Right ventricle myocardium inferior (tissue), 1 donor: ENCODE measurements at places on chromosomes 3 and 15.

DNA sequence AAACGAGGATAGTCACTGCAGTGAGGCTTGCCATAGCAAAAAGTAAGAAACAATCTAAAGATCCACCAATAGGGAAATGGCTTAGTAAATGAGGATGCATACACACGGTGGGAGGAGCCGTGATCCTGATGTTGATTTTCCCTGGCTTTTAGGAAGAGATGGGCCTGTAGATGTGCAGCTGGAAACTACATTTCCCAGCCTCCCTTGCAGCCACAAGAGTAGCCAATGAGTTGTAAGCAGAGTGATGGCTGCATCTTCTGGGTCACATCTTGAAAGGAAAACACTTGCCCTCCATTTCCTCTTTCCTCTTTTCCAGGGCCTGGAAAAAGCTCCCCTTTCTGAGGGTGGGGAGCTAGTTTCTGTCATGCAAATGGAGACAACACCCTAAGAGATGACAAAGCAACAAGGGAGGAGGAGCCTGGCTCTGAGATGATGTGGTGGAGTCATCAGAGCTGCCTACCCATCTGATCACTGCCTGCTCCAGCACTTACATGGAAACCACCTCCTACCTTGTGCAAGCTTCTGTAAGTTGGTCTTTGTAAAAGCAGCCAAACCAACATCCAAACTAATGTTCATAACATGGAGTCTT is 139.1 kb downstream of the TLE3 start:
- DNase-seq = no peak

DNA sequence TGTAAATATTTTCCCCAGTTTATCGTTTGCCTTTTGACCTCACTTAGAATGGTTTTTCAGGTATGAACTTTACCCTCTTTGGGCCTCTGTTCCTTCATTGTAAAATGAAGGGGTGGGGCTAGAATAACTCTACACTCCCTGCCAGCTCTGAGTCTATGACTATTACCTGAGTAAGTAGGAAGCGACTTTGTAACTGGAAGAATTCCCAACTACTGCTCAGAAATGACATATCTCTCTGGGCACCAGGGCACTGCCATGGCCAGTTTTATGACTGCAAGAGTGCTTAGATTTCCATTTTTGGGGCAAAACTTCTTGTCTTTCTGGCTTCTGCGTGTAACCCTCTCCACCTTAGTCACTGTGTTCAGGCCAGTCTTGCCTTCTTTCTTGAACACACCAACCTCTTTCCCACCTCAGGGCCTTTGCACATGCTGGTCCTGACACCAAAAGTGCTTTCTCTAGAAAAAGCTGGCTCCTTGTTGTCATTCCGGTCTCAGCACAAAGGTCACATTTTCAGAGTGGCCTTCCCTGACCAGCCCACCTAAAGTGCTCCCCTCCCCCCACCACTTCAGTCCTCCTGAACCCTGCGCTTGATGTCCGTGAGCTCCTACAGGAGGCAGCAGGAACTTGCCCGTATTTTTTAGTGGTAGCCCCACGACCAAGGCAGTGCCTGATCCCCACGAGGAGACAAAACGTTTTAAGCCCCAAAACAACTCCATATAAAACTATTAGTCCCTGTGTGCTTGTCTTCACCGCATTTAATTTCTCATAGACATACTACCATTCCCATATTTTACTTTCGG is 25.6 kb downstream of the CDCP1 start:
- no peak for DNase-seq

GRCh38 chr3:115693868-115694267 is 70.6 kb downstream of the GAP43 start:
- no peak for DNase-seq

DNA sequence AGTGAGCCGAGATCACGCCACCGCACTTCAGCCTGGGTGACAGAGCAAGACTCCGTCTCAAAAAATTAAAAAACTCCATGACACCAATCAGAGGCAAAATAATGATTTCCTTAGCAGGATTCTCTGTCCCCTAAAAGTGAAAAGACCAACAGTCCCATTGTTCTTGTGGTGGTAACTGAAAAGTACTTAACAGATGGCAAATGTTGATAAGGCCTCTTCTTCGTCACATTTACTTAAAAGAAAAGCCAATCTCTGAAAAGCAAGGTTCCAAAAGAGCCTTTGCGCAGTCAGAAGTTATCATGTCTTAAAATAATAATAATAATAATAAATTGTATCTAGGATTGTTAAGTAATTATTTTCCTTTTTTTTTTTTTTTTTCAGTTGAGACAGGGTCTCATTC is 56.0 kb upstream of the TASOR start:
- no peak for DNase-seq

GRCh38 chr3:136957751-136958288 is at the start of gene IL20RB:
Gene IL20RB, plus strand, starts transcription at chr3:136957983. Its CDS starts 131 bp downstream, at chr3:136958114.
- DNase-seq = no peak

GRCh38 chr15:71248386-71248785 is 133.1 kb downstream of the THSD4 start:
- DNase-seq = no peak

DNA sequence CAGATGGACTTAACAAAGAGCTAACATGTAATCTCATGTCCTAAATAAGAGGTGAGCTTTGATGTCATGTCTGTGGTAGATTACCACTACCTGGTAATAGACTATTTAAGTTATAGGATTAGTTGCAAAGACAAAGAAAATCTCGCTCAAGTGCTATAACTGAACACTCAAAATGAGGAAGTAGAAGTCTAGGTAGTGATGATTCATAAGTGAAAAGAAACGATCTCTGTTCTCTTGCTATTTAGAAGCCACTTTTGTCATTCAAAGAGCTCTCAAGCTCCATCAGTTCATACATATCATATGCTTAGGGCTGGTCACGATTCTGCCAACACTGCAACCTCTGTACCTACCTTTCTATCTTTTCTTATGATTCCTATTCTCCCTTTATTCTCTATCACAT is 110.9 kb downstream of the EDEM1 start:
- no peak for DNase-seq

DNA sequence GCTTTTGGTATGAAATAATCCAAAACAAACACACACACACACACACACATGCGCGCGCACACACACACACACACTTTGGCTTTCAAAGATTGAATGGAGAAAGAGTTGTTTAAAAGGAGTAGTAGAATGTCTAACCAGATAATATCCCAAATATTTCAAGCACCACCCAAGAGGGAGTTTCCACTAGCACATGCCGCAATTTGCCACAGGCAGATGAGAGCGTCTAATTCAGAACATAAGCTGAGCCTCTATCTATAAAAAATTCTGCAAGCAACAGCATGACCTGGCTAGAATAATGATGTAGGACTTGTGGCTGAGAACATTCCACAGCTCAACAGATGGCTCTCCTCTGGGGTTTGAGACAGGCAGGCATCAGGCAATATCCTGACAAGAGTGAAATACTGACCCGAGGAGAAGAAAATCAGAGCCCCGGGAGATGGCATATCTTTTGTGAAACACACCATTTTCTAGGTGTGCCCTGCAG is 302.5 kb upstream of the GADL1 start:
- DNase-seq = peak; percentile 77

GRCh38 chr15:81666839-81667238 is 292.8 kb upstream of the TMC3 start:
- no peak for DNase-seq

DNA sequence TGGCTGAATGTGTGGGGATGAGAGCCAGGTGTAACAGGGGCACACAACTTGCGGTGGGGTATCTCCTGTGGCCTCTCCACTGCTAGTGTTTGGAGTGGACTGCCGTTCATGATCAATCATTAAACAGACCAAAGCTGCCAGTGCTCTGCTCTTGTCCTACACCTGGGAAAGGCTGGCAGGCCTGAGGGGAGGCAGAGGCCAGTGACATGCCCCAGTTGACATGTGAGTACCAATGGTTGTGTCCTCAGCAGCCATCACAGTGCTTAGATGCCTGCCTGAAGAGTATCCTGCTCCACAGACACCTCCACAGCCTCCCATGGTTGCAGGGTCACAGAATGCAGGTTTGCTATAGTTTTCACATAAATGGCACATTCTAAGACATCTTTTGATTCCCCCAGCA is 348.4 kb downstream of the EPHB1 start:
- no peak for DNase-seq

DNA sequence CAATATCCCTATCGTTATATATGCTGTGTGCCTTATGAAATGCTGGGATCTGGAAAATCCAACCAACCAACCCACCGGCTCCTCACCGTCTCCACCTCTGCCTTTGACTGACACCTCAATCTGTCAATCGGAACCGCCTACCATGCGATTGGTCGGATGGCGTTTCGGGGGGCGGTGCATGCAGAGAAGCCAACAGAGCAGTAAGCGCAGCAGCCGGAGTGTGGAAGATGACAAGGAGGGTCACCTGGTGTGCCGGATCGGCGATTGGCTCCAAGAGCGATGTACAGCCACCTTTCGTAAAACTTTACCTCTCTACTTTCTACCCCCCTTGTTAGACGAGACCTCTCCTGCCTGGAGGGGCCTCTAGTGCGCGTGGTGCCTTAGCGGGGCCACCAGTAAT is 6.3 kb downstream of the CLK3 start:
- DNase-seq = no peak

- no peak for DNase-seq
Measured at GRCh38 chr3:134709561-134710312, 58.9 kb upstream of the KY start.

DNA sequence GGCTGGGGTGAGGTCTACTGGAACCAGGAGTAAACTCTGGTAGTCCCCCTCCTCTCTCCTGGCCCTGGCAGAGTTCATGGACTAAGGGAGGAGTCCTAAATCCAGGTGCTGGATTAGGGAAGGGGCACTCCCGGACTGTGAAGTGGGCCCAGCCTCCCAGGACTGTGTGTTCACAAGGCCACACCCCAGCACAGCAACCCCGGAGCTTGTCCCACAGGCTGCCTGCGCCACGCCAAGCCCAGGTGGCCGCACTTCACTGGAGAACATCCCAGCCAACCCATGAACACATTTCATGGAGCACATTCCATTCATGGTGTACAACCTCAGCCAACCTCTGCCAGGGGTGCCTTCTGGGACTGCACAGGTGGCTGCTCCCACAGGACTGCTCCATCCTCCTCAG is 8.2 kb downstream of the ARPIN start:
- DNase-seq = no peak

- no peak for DNase-seq
Measured at GRCh38 chr3:134666466-134666865, 15.6 kb upstream of the KY start.

DNA sequence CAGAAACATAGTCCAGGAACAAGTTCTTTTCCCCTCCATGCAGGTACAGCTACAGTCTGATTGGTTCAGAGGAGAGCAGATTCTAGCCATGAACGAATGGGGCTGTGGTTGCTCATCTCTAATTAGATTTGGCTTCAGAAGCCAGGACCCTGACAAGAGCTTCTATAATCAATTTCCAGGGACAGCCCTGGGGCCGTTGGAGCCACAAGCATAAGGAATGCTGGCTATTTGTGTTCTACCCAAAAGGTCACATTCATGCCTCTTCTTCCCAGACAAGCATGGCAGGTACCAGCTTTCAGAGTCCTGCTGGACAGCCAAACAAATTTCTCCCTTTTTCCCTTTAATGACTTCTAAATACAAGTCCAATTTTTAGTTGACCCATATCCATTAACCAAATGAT is 215.5 kb upstream of the LRTM1 start:
- DNase-seq = no peak

DNA sequence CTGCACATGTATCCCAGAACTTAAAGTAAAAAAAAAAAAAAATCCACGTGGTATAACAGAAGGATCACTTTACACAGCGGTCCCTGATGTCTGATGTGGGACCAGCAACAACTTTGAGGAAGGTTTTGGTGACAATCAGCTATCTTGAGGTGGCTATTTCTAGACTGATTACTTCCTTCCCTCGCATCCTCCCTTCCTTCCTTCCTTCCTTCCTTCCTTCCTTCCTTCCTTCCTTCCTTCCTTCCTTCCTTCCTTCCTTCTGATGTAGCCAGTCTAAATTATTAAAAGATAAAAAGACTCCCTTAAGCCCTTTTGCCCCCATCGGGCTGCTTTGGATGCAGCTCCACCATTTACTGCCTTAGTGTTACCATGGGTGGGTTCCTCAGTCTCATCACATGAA is 14.9 kb downstream of the SORD start:
- no peak for DNase-seq

GRCh38 chr3:107959550-107960154 is 131.2 kb downstream of the CD47 start:
- DNase-seq = no peak

DNA sequence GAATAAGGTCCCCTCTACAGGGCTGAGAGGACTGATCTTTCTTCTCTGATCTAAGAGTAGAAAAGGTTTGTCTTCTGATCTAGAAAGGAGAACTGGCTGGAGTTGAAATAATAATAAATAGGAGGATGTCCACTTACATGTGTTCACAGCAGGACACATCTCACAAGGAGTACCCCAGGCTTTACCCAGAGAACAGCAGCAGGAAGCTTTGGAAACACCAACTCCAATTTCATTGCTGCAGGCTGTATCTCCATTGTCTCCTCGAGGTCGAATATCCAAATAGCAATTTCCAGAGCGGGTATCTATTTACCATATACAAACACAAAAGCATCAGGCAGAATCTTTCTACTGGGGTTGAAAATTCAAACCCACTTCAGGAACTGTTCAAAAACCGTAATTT is 136.6 kb downstream of the DUT start:
- DNase-seq = no peak

DNA sequence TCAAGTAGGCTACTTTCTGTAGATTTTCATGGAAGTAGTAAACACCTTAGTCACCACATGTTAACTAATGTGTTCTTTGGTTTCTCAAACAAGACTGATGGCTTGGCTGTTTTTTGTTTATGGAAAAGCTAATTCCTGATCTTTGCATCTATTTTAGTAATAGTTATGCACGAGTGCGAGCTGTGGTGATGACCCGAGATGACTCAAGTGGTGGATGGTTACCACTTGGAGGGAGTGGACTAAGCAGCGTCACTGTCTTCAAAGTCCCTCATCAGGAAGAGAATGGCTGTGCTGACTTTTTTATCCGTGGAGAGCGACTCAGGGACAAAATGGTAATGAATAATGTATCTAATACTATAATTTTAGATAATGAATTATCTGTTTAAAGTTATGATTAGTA is 46.6 kb downstream of the SPRED1 start:
- no peak for DNase-seq

GRCh38 chr3:101722394-101723173 is 1.8 kb upstream of the CEP97 start:
- DNase-seq = no peak

GRCh38 chr3:116517308-116517707 is 72.0 kb upstream of the LSAMP start:
- no peak for DNase-seq

DNA sequence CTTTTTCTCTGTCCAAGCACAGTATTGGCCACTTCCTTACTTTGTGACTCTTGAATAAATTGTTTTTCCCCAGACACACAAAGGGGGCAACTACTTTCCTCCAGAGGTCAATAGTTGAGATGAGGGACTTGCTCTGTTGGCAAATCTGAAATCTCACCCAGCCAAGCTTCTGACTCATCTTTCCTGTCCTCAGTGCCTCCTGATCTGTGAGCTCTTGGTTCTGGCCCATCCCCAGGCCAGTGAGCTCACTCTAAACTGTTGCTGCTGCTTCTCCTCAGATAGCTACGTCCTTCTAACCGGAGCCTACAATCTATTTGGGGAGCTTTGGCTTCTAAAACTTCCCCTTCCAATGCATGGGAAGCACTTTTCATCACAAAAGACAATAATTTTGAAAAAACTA is 50.0 kb upstream of the NMD3 start:
- DNase-seq = peak; percentile 65

GRCh38 chr15:101052681-101053121 is 133.5 kb downstream of the LRRK1 start:
- no peak for DNase-seq

- no peak for DNase-seq
Measured at GRCh38 chr3:78645628-78646310, 1122.0 kb downstream of the ROBO1 start.
